ENCODE measurements at places on chromosomes 7 and 10.

- no peak for DNase-seq
Measured at GRCh38 chr10:117262291-117262902, 21.5 kb downstream of the SLC18A2 start.

GRCh38 chr10:102064503-102064867 is 664 bp upstream of the HPS6 start:
- DNase-seq: no peak

- DNase-seq: no peak
Measured at GRCh38 chr10:112216966-112217365, 33.4 kb upstream of the GPAM start.

GRCh38 chr10:33092596-33092995 is 134.6 kb upstream of the ITGB1 start:
- DNase-seq: no peak

- no peak for DNase-seq
Measured at GRCh38 chr10:63391812-63392211, 74.0 kb downstream of the JMJD1C start.

GRCh38 chr7:18890885-18891621 is 226.4 kb downstream of the TWIST1 start:
- no peak for DNase-seq
